Cerebellar cortex (tissue), 1 donor: ENCODE measurements at places on chromosomes 16 and 17.

DNA sequence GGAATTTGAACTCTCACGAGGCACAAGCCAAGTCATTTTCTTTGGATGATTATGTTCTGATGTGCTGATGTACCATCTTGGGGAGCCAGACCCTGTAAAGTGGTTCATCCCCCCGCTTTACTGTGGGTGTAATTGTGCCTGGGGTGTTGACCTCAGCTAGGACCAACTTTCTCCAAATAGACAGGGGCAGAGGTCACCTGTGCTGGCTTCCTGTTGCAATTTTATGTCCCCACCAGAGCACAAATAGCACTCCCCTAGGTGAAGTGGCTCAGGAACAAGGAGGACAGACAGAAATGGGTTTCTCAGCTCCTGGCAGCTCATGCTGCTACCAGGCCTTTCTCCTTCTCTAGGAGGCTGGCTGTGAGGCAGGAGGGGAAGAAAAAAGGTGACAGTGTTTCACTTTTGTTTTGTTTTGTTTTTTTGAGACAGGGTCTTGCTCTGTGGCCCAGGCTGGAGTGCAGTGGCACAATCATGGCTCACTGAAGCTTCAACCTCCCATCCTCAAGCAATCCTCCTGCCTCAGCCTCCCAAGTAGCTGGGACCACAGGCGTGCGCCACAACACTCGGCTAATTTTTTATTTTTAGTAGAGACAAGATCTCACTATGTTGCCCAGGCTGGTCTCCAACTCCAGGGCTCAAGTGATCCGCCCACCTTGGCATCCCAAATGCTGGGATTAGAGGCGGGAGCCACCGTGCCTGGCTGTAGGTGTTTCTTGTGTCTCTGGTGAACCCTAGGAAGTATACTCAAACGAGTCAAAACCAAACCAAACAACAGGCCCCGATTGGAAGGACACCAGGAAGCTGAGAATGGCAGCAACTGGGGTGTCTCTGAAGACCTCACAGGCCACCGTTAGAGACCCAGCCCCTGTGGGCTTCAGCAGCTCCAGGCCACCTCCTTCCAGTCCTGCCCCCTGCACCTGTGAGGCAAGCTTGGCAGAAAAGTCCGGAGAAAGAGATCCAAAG lies 32.5 kb upstream of the WFIKKN2 start:
- no peak for DNase-seq

- DNase-seq = no peak
These were observed 376.1 kb downstream of the SEC14L1 start for GRCh38 chr17:77516902-77517301.

GRCh38 chr16:30569746-30570635 lies 1.5 kb downstream of the ZNF688 start:
- no peak for DNase-seq

DNA sequence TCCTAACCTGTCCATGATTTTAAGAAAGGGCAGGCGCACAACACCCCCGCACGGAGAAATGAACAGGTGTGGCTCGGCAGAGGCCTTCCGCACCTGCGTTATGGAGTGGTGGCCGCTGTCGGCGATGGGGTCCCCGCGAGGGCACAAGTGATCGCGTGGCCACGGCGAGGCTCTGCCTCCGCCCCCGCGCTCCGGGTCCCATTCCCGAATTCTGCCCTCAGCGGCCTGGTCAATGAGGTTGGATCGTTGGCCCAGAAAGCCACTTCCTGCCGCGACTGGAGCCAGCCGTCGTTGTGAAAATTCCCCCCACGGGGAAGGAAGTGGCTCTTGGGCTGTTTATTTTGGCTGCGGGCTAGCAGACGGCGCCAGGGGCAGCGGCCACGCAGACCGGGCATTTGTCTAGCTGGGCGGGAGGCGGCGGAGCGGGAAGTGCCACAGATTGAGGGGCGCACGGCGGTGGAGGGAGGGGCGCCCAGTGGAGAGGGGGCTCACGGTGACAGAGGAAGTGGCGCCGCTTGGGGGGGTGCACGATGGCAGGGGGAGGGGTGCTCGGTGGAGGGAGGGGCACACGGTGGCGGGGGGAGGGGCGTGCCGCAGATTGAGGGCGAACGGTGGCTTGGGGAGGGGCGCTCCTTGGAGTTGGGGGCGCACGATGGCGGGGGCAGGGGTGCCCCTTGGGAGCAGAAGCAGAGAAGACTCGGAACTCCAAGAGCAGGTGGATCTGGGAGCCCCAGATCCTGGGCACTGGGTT lies 25.0 kb downstream of the MRC2 start:
- DNase-seq = no peak

DNA sequence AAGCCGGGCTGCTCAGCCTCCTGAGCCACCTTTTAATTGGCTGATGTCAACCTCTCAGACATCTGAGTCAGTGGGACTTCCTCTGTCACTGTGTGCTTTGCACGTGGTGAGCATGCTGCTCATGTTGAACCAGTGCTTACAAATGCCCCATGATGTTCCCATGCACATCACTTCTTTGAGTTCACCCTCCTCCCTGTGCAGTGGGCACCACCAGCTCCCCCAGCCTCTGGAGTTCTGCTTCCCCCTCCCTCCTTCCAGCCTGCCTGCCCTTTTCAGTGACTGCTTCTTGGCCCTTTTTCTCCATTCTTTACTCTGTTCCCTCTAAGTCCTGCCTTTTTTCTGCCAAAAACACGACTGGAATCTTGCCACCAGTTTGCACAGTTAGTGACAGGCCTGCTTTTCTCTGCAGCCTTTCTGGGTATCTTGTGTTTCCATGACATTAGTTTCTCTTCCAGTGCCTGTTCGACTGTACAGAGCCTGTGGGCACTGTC lies 41.6 kb downstream of the USP10 start:
- no peak for DNase-seq

GRCh38 chr16:4016005-4016352 lies 100.3 kb downstream of the ADCY9 start:
- no peak for DNase-seq

DNA sequence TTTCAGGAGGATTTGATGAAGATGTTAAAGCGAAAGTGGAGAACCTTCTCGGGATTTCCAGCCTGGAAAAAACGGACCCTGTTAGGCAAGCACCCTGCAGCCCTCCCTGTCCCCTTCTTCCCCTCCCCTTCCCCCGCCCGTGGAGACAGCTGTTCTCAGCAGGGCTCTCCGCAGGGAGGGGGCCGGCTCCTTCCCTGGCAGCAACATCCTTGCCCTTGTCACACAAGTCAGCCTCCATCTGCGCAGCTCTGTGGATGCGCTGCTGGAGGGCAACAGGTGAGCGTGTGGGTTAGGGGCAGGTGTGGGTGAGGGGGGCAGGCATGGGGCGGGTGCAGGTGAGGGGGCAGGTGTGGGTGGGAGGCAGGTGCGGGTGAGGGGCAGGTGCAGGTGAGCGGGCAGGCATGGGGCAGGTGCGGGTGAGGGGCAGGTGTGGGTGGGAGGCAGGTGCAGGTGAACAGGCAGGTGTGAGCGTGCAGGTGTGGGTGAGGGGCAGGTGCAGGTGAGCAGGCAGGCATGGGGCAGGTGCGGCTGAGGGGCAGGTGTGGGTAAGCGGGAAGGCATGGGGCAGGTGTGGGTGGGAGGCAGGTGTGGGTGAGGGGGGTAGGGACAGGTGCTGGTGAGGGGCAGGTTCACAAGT lies 9.4 kb downstream of the CYBC1 start:
- DNase-seq = no peak

DNA sequence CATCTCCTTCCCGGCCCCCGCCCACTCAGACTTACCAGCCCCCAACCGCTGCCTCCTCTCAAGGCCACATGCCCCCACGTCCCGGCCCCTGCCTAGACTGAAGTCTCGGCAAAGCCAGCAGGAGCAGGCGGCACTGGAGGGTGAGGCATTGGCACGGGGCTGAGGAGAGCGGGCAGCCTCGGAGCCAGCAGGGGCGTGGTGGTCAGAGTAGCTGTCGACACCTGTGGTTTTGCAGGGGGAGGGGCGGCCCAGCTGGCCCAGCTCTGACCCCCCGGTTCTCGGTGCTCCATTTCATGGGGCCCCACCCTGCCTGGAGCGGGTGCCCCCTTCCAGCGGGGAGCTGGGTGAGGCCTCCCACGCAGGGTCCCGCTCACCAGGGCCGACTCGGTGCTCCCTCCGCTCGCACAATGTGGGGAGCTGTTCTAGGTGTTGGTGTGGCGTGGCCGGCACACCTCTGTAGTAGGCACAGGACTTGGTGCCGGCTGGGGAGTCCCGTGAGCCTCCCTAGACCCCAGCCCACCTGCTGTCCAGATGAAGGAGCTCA lies 4.7 kb downstream of the CDH15 start:
- no peak for DNase-seq

DNA sequence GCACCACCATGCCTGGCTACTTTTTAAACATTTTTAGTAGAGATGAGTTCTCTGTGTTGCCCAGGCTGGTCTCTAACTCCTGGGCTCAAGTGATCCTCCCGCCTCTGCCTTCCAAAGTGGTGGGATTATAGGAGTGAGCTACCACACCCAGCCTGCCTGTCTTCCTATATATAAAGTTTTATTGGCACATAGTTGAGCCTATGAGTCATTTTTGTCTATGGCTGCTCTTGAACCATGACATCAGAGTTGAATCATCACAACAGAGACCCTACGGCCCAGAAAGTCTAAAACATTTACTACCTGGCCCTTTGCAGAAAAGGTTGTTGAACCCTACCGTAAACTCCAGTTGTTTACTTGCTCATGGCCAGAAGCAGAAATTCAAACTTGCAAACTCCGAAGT lies 7.9 kb downstream of the SEPTIN12 start:
- no peak for DNase-seq

DNA sequence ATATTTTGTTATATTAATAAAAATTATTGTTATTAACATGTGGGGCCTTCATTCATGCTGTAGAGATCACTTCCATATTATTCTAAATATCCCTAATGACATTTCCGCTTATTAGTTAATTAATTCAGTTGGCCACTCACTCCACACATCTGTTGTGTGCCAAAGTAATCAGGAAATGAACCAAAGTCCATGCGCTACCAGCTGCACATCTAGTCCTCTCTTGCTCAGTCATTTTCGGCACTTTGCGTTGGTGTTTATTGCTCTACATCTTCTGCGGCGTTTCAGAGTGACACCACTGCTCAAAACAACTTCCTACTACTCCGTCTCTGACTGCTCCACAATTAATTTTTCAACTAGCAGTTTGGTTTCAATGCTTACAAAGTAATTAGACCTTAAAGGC lies 101.4 kb upstream of the ZFHX3 start:
- DNase-seq = no peak

GRCh38 chr17:20210180-20210579 lies 201.0 kb downstream of the SPECC1 start:
- no peak for DNase-seq

- no peak for DNase-seq
These were observed 6.4 kb downstream of the KRT38 start for GRCh38 chr17:41434415-41434814.

- no peak for DNase-seq
These were observed 179.5 kb downstream of the PHKB start for GRCh38 chr16:47640661-47641060.

GRCh38 chr17:19343671-19344151 lies 18.8 kb downstream of the B9D1 start:
- no peak for DNase-seq

DNA sequence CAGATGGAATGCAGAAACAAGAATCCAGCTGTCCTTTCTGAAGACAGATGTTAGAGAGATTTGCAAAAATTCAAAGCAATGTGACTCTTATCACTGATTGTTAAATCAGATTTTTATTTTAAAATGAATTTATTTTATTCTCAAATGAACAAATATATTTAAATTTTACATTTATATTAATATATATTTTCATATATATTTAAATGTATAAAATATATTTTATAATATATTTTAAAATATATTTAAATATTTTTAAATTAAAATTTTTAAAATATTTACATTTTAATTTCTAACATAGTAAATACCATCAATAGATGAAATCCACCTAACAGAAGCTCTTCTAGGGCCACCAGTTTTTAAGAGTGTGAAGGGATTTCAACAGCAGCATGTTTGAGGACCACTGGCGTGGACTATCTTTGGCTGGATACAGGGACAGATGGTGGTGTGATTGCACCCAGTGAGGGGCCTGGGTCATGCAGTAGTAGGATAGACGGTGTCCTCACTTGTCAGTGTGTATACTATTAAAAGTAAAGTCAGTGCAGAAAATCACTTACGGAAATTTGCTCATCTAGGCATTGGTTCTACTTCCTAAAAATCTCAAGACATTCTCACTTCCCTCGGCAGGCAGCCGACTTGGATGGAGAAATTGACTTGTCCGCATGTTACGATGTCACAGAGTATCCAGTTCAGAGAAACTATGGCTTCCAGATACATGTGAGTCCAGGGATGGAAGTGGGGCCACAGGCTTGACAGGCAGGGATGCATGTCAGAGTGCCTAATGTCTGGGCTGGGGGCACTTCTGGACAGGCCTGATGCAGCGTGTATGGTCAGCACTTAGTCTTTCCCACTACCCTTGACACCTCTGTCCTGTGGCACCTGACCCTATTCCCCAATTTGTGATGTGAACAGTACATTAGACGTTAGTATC lies 56.3 kb downstream of the PLD6 start:
- peak; percentile 37 for DNase-seq

- DNase-seq = no peak
These were observed 9.9 kb upstream of the SPPL2C start for GRCh38 chr17:45834471-45835396.

DNA sequence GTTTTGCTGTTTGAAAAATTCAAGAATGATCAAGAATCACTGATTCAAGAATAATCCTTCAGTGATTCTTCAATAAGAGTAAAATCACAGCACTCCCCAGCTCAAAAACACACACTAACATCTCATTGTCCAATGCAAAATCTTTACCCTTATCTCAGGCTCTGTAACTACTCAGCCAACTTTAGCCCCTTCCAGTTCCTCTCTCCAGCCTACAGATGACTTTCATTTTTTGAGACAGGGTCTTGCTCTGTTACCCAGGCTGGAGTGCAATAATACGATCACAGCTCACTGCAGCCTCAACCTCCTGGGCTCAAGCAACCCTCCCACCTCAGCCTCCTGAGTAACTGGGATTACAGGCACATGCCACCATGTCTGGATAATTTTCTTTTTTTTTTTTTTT lies 25.0 kb downstream of the STAT3 start:
- no peak for DNase-seq

- DNase-seq = no peak
These were observed 14.1 kb downstream of the NQO1 start for GRCh38 chr16:69712277-69712676.

DNA sequence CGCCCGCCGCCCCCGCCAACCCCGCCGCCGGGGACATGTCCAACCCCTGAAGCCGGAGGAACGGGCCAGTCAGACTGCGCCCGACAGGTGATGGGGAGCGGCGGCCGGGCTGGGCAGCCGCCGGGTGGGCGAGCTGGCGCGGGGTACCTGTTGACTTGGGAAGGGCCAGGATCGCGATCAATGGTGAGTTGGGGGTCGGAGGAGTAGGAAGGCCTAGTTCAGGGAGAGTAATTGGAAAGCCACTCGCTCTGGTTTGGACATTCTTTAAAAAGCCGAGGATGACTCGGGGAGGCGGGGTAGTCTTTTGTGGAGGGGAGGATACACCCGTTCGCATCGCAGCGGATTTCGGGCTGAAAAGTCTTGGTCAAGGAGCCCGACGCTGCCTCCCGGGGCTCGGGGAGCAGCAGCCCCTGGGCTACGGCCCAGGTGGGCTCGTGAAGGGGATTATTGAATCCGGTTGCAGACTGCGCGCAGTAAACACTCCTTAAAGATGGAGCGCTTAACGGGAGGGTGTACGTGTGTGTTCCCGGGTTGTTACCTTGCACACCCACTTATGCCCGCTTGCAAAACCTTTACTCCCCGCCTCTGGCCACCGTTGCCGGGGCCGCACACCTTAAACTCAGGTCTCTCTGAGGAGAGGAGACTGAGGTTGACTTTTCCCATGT lies 123.8 kb downstream of the GOSR1 start:
- DNase-seq = peak; percentile 44
